ENCODE measurements at places on chromosomes 12 and 14.

DNA sequence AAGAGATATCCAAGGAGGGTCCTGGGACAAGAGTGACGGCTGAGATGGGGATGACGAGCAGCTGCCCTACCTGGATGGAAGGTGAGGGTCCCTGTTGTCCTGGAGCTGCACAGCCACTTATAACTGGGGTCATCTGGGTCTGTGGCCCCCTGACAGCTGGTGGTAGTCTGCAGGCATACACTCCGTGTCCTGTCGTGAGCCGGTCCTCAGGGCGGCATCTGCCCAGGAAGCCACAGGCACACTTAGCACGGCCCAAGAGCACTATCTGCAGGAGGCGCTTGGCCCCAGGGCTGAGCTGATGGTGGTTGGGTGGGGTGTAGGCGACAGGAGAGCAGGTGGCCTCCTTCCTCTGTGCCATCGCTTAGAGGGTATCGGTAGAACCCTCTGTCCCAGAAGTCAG is 248.1 kb downstream of the CACNA1C start:
- no peak for DNase-seq

GRCh38 chr12:52197371-52198231 is 5.8 kb upstream of the KRT80 start:
- DNase-seq, result no peak

DNA sequence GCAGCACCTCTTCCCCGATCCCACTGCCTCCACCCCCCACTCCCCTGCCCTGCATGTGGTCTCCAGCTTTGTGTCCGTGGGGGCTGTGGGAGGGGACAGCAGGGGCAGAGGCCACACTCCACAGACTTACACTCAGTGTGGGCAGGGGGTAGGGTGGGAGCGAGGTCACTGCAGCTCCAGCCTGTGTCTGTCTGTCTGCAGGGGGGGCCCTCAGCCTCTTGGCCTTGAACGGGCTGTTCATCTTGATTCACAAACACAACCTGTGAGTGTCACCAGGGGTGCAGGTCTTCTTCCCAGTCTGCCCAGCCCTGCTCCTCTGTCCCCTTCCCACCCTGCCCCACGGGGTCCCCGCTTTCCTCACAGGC is 6.5 kb downstream of the NOC4L start:
- no peak for DNase-seq

- DNase-seq, result no peak
Measured at GRCh38 chr14:96508900-96509299, 6.7 kb downstream of the PAPOLA start.

DNA sequence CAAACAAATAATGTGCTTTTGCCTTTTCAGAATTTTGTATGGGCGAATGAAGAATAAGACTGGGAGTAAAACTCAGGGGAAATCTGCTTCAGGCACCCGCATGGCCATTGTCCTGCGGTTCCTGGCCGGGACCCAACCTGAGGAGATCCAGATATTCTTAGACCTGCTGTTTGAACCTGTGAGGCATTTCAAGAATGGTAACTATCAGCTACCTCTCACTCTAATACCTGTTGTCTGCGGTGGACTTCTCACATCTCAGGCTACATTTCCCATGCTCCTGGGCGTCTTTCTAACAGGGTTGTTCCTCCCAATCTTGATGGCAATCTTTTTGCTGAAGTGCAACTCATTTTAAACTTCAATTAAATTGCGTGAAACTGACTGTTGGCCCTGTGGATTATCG is 47.1 kb downstream of the UTP20 start:
- no peak for DNase-seq

- no peak for DNase-seq
Measured at GRCh38 chr12:13258197-13258596, 61.7 kb downstream of the EMP1 start.

GRCh38 chr14:73785834-73786635 is 65.6 kb upstream of the PTGR2 start:
- peak; percentile 74 for DNase-seq

- DNase-seq, result no peak
Measured at GRCh38 chr12:33439587-33440011, at the start of gene SYT10. TSS of gene SYT10 (minus strand) at chr12:33439819. CDS start at chr12:33439522, 297 bp downstream.

DNA sequence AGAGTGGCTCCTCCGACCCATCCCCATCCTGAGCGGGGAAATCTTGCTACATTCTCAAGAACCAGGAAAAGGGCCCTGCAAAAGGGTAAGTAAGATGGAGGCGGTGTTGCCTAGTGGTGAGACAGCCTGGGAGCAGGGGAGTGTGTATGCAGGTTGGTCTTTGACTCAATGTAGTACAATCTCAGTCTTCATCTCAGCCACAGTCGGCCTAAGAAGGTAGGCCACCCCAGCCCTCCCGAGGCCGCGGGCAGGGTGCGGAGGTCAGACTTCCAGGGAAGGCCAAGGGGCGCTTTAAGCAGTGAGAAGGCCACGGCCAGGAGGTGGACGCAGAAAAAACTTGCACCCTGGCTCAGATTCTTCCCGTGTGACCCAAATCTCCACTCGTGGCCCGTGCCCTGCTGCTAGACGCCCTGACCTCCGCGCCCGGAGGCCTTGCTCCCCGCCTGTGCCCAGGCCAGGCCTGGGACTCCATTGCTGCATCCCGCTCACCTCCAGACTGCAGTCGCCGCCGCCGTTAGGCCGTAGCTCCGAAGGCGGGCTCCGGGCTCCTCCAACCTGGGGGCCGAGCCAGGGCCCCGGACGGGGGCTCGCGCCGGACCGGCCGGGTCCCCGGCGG is 435 bp downstream of the FOXM1 start:
- no peak for DNase-seq

DNA sequence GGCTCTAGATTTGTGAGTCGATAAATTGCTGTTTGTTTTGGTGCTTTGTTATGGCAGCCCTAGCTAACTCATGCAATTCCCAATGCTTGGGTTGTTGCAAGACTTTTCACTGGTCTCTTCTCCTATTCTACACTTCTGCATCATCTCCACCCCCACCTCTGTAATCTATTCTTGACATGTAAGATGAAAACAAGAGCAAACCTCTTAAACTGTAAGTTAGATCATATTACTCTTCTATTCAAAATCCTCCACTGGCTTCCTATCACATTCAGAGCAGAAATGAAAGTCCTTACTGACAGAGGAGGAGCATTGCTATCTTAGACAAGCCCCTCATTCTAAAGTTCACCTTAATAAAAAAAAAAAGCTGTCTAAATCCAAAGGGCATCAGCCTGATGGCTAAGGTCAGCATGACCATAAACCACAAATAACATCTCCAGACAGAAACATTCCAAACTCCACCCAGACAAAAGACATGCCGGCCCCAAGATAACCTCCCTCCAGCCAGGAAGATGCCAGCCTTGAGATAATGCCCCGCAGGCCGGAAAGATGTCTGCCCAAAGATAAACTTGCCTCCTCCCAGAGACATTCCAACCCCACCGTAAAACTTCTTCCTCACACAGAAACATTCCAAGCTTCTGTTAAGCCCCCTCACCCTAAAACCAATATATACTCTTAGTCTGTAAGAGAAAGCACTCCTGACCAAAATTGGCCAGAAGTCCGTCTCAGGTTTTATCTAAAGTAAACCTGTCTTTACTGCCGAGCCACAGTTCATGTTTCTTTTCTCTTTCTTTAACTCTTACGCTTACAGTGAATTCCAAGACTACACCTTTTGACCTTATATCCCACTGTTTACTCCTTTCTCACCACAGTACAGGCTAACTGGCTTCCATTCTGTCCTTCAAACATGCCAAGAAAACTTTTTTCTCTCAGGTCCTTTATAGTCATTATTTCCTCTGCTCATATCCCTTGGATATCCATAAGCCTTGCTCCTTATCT is 308.9 kb downstream of the KCNH5 start:
- DNase-seq, result no peak

GRCh38 chr12:91777268-91777992 is 368.2 kb downstream of the BTG1 start:
- DNase-seq, result no peak

DNA sequence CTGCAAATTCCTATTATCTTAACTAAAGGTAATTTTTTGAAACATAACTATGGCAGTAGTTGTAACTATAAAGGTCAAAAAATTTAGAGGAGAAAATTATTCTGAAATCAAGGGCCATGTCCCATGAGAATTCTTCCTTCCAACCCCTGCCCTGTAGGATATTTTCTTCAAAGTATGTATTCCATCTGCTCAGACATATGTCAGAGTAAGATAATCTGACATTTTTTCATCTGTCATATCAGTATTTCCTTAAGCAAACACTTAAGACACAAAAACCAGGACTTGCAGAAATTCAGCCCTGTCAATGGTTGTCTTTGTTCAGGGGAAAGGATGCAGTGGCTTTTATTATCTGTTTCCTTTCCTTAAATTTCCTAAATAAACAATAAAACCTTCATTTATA is 36.3 kb downstream of the ACSS3 start:
- no peak for DNase-seq

GRCh38 chr14:50010752-50011151 is 105.6 kb downstream of the VCPKMT start:
- no peak for DNase-seq

GRCh38 chr12:82873309-82873708 is 186.6 kb downstream of the TMTC2 start:
- DNase-seq, result no peak

Data from activated T-cell treated with anti-CD3 and anti-CD28 coated beads, Interleukin-2, amount 50 U/mL, for 24 hours (primary cell).